ENCODE measurements at places on chromosomes 2 and 18.

DNA sequence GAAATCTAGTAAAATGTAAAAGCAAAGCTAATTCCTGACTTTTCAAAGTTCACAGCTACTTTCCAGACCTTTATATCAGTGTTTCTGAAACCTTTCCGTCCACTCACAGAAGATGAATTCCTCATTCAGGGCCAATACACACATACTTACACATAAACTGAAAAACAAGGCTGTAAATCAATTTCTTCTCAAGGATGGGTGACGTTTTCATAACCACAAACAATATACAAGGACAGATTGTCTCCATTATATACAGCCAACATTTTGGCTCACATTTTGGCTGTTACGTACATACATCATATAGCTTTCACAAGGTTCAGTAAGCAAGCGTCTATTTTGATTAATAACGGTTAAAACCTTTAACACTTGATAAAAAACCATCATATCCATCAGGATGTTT, 1.4 kb downstream of the RPRD1A start:
- DNase-seq = no peak

- DNase-seq = no peak
These were observed 58.1 kb downstream of the REV1 start for GRCh38 chr2:99431587-99432275.

GRCh38 chr2:12313445-12314126, 403.1 kb upstream of the TRIB2 start:
- peak; percentile 10 for DNase-seq

- DNase-seq = no peak
These were observed 110.1 kb upstream of the CELF4 start for GRCh38 chr18:37675699-37676098.

GRCh38 chr2:9260464-9260918, 53.9 kb downstream of the ASAP2 start:
- no peak for DNase-seq

DNA sequence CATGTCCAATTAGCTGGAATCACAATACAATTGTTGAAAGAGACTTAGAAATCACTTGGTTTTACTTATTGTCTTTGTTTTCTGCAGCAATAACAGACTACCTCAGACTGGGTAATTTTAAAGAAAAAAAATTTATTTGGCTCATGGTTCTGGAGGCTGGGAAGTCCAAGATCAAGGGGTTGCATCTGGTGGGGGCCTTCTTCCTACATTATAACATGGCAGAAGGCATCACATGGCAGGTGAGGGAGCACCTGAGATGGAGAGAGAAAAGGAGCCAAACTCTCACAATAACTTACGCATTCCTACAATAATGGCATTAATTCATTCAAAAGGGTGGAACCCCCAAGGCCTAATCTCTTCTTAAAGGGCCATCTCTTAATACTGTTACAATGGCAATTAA, 37.5 kb upstream of the KLHL14 start:
- DNase-seq = no peak

- DNase-seq = peak; percentile 30
These were observed 21.8 kb upstream of the RPIA start for GRCh38 chr2:88669482-88670214.

DNA sequence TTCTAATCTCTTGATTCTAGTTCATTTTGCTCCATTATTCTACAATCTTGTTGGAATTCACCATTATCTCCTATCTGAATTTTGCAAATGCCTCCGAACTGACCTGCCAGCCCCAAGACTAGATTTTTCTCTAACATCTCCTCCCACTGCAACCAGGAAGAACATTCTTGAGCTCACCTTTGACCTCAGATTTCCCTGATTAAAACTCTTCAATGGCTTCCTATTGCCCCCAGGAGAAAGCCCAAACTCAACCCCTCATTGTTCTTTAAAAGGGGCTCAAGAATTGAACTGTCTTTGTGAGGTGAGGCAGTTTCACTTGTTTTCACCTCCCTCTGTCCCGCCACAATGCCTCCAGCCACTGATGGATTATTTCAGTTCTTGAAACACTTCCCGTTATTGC, 784.6 kb upstream of the ZEB2 start:
- no peak for DNase-seq

DNA sequence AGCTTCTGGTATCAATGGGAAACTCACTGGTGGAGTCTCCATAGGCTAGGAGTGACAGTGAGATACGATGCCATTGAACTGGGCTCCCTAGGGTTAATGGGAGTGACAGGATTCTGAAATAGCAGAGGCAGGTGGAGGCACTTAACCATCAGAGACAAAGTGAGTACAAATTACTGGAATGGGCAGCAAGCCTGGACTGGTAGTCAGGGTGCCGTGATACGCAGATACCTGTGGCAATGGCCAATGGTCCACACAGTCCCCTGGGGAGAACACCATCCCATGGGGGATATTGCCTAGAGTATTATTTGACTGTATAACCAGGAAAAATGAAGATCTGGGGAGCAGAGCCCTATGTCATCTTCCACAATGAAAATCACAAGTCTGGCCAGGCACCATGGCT, 17.3 kb downstream of the CHCHD5 start:
- no peak for DNase-seq

- no peak for DNase-seq
These were observed 265.1 kb upstream of the TNP1 start for GRCh38 chr2:217125014-217125413.

GRCh38 chr2:26946841-26947784, 23.3 kb upstream of the MAPRE3 start:
- DNase-seq = no peak

- no peak for DNase-seq
These were observed 175.3 kb upstream of the EPHA4 start for GRCh38 chr2:221747289-221747972.

DNA sequence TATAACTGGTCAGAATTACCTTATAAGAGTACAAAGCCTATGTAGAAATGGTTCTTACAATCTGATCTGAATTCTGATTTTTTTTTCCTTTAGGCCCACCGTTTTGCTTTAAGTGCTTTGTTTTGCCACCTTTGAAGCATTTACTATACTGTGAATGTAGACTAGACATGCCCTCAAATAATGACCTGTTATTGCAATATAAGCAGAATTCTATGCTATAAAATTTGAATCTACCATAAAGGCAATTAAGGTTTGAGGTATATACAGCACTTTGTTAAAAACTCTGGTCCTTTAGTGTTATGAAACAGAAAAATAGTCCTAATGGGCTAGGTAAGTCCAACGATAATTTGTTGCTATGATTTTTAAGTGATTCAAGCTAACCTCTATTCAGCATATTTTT, 86.6 kb upstream of the NOSTRIN start:
- no peak for DNase-seq

GRCh38 chr18:50429207-50429948, 54.5 kb downstream of the SKA1 start:
- DNase-seq = peak; percentile 25

DNA sequence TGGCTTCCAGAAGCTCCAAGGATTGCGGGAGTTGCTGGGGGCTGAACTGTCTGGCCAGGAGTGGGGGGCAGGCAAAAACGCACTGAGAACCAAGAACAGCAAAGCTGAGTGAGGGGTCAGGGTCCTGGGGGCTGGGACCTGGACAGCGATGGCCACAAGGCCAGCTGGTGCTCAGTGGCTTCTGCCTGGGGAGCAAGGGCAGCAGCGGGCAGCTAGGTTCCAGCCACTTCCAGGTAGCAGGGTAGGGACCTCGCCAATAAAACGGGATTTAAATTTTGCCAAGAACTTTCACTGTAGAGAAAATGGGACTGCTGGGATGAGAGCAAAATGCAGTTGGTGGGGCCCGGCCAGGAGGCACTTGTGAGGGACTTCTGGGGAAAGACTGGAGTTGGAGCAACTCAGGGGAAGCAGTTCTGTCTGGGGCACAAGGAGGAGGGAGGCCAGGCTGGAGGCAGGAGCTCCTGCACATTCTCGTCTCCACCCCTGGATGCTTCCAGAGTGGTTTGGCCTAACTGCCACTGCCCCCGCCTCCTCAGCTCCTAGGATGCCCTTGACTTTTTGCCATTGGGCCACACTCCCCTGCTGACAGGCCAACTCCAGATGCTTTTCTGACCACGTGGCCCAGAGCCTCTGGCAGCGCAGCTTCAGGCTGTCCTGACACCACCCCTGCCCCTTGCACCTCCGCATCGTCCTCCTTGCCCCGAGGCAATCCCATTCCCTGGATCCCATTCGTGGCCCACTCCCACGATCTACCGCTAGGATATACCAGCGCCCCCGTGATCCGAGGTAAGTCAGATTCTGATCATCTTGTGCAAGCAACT, 5.5 kb upstream of the CCDC74A start:
- DNase-seq = no peak

GRCh38 chr2:1748176-1748740, 3.9 kb upstream of the PXDN start:
- no peak for DNase-seq

DNA sequence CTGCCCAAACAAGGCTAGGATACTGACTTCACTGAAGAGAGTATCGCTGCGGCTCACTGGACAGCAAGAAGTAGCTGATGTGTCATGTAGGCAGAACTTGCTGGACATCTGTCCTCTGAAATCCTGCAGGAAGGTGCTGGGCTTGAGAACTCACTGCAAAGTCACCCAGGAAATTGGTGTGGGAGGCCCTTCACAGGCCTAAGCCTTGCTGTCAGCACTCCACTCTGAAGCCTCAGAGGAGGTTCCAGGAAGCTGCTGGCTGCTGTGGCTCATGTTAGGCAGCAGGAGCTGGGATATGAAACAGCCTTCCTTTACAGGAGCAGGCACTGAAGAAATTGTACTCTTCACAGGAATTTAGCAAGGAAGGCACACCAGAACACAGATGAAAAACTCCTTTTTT, 88.3 kb upstream of the CCDC68 start:
- DNase-seq = no peak

- DNase-seq = no peak
These were observed 41.1 kb downstream of the C1QL2 start for GRCh38 chr2:119117408-119117807.

- no peak for DNase-seq
These were observed 50.4 kb upstream of the SMIM21 start for GRCh38 chr18:75477900-75478299.

DNA sequence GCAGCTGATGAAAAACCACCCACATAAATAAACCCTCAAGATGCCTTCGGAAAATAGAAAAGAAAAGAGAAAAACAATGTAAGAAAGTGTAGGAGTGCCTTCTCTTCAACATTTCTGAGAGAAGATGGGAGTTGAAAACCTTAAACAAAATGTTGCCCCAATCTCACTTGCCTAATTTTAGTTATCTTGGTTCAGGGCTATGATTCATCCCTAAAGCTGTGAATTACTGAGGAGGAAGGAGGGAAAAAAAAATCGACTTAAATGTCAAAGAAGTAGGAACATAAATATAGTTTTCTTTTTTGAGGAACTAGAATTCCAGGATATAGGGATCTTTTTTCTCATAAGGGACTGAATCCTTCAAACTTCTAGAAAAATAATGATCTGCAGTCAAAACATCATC, 360.3 kb downstream of the TGIF1 start:
- no peak for DNase-seq

GRCh38 chr2:222919841-222920526, 59.1 kb downstream of the ACSL3 start:
- DNase-seq = no peak

- no peak for DNase-seq
These were observed 119.2 kb downstream of the PAX3 start for GRCh38 chr2:222179592-222179991.

DNA sequence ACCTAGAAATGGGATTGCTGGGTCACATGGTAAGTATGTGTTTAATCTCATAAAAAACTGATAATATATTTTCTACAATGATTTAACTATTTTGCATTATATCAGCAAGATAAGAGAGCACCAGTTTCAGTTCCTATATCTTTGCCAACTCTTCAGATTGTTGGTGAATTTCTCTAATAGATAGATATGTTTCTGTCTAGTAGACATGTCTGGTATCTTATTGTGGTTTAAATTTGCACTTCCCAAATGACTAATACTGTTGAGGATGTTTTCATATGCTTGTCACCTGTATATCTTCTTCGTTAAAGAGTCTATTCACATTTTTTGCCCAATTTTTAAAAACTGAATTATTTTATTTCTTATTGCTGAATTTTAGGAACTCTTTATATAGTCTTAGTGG, 113.8 kb upstream of the UXS1 start:
- no peak for DNase-seq

GRCh38 chr2:95391641-95392310, 10.7 kb upstream of the FAHD2A start:
- peak; percentile 17 for DNase-seq

DNA sequence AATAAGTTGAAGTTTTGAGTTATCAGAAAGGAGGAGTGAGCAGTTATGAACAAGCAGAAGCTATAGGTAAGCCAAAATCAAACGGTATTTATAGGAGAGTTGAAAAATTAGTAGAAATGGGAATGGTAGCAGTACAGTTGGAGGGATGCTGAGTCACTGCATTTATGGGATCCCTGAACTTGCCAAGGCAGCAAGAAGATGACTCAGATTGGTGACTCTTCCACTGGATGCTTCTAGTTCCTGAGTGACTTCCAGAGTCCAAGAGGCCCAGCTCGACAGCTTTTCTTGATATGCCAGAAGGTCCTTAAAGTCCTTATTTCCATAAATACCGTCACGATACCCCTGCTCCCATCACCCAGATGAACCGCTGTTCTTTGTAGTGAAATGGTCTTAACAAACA, 31.1 kb upstream of the ACTR3 start:
- DNase-seq = no peak

DNA sequence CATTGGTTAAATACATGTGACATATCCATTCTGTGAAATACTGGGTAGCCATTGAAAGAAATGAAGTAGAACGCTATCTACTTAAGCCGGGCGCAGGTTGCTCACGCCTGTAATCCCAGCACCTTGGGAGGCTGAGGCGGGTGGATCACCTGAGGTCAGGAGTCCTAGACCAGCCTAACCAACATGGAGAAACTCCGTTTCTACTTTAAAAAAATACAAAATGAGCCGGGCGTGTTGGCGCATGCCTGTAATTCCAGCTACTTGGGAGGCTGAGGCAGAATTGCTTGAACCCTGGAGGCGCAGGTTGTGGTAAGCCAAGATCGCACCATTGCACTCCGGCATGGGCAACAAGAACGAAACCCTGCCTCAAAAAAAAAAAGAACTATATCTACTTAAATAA, 45.7 kb upstream of the ASPRV1 start:
- no peak for DNase-seq

DNA sequence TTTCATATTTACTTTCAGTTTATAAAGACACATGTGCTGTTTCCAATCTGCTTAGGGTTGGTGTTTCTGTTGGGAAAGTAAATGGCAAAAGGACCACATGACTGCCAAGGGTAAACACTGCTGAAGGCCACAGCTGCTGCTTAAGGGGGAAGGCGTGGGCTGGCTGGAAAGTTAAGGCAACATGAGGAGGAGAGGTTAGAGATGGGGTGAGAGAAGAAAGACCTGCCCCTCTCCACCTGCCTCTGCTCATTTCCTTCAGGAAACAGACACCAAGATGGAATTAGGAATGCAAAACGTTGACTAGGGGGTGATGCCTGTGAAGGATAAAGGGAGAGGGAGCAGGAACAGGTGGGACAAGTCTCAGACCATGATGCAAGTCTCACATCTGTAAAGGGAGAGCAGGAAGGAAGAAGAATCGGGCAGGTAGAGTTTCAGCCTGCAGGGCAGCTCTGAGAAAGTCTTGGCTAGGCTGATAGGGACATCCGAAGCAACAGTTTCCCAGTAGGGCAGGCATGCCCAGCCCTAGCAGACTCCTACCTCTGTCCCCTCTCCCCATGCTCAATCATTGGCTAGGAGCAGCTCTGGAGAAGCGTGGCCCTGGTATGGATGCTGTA, 86.0 kb downstream of the CDC42EP3 start:
- DNase-seq = no peak

GRCh38 chr18:11689669-11690565, 853 bp downstream of the GNAL start:
- no peak for DNase-seq

GRCh38 chr2:162111958-162112850, 38.2 kb upstream of the DPP4 start:
- no peak for DNase-seq

Data from cerebellar cortex (tissue), 1 donor.